Mesenchymal stem cell (in vitro differentiated cells and primary cell): ENCODE measurements at places on chromosomes 4 and X.
A peak's percentile ranks its signal among the peaks of the same experiment; 100 is the strongest.

- DNase-seq: no peak
These were observed 63.5 kb downstream of the ANAPC4 start for GRCh38 chr4:25440478-25441030.

DNA sequence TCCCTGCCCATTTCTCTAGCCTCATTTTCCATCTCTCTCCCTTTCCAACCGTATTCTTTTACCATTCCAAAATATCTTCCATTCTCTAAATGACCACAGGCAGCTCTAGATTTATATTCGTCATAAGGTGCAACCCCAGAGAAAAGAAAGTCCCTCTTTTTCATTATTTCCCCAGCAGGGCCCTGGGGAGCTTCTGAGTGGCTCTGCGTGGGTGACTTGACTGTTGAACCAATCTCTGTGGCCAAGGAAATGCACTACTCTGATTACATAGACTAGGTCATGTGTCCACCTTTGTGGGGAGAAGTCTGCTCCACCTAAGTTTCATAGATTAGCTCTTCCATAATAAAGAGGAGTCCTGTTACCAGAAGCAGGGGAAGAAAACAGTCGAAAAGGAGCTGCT is 51.4 kb downstream of the ATOH1 start:
- DNase-seq: no peak

GRCh38 chr4:165111906-165112367 is 723 bp downstream of the TMEM192 start:
- no peak for DNase-seq

DNA sequence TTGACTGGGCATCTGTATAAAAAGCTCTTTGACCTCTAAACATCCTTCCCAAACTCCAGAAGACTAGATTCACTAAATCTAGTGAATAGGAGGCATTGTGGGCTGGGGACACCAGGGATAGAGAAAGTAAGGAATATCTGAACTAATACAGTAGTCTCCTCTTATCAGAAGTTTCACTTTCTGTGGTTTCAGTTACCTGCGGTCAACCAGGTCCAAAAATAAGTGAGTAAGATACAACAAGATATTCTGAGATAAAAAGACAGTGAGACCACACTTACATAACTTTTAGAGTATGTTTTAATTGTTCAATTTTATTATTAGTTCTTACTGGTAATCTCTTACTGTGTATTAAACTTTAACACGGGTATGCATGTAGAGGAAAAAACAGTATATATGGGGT is 376.5 kb downstream of the HNRNPD start:
- DNase-seq: no peak

- no peak for DNase-seq
These were observed 415.0 kb upstream of the INTU start for GRCh38 chr4:127217586-127218229.

DNA sequence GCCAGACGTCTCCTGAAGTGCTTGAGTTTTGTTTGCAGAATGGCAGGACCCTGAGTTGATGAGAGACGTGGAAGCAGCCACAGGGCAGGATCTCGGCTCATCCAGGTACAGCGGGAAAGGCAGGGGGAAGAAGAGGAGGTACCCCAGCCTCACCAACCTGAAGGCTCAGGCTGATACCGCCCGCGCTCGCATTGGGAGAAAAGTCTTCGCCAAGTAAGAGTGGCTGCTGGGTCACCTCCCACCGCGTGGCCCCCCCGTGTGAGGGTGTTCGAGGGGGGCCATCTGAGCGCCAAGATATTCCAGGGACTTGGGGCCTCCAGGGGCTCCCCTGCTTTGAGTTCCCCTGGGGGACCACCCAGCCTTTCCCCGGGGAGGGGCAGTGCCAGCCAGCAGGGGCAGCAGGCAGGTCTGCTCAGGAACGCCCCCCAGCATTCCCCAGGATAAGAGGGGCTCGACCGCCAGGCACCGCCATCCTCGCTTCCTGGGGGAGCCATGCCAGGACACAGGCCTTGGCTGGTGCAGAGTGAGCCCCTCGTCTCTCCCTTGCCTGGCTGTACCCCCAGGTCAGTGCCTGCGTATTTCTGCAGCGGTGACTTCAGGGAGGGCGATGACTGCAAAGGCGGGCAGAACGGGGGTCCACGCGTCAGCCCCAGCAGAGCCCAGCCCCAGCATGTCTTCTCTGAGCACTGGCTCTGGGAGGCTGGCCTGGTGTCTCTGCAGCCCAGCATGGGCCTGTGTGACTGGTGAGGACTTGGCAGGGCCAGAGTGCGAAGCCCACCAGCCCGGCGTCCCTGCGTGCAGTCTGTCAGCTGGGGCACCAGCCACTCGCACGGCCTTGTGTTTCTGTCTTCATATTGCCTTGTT is 22.3 kb downstream of the NKX1-1 start:
- no peak for DNase-seq

- peak; percentile 24 for DNase-seq
These were observed 29.4 kb downstream of the WDR13 start for GRCh38 chrX:48626401-48627298.

GRCh38 chr4:110139815-110140214 is 58.6 kb downstream of the ELOVL6 start:
- no peak for DNase-seq

- DNase-seq: no peak
These were observed 552 bp upstream of the NAA10 start for GRCh38 chrX:153935326-153935851.

GRCh38 chrX:9581771-9582385 is 117.0 kb downstream of the TBL1X start:
- no peak for DNase-seq

GRCh38 chrX:24245202-24245601 is 68.7 kb downstream of the SUPT20HL2 start:
- DNase-seq: peak; percentile 69

DNA sequence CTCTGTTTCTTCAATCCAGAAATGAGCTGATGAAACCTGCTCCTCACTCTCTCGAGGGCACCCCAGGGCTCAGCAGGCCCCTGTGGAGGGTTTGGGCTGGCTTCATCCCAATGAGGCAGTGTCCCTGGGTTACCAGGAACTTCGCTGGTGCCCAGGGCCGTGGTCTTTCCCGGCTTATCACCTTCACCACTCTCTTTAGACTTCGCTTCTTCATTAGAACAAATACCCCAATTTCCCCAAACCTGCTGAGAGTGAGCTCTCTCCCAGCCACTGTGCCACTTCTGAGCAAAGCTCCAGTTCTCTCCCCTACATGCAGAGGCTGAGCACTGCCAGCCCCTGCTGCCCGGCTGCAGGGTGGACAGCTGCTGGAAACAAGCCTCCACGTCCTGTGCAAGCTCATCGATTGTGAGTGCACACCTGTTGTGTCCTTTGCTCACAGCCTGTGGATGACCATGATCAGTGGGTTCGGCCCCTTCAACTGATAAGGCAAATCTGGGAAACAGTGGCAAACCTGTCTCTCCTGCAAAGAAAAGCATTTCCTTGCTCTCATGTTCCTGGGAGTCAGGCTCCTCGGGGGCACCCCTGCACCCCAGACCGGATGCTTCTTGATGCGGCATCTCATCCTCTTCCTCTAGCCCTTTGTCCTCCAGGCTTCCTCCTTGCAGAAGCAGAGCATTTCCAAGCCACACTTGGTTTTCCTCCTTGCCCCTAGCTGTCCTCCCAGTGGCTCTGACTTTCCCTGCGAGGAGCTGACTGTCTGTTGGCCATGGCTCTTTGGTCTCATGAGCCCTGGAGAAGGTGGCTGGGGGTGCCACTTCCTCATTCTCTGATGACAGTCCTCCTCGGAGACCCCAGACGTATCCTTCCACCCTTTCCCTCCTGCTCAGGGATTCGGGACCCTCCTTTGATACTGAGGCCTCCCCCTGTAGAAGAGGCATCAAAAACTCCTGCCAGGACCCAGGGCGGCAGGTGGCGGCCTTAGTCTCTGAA is 28.7 kb downstream of the C4orf50 start:
- no peak for DNase-seq

GRCh38 chr4:181819946-181820345 is 423.3 kb upstream of the TENM3 start:
- DNase-seq: no peak

DNA sequence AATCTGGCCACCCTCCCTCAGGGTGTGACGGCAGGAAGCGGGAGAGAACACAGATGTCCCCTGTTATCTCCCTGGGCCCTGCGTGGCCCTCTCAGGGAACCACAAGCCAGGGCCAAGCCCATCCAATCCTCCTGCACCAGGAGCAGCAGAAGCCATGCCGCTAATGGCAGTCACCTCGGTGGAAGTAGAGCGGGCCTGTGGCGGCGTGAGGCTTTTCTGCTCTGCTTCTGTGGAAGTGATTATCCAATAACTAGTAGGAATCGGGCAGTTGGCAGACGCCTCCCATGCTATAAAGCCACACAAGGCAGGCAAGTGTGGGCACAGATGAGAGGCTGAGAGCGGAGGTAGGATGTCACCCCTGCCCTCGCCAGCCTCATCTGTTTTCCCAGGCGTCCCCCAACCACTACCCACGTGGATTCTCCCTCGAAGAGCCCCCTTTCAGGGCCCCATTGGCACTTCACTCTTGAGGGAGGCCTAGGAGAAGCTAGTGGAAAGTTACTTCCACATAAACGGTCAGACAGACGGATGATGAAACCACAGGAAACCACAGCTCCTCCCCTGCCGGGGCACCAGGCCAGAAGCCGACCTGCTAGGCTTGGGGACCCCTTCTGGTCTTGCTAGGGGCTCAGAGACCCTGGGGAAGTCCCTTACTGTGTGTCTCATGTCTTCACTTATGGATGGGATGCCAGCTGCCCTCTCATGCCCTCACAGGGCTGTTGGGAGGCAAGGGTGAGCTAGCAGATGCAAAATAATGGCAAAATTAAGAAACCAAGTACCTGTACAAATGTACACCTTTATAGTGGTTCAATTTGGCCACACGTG is 18.8 kb upstream of the TMSB4X start:
- peak; percentile 91 for DNase-seq

- DNase-seq: peak; percentile 62
These were observed at the start of gene ASB9 for GRCh38 chrX:15269618-15270521. ASB9 (minus strand) TSS chrX:15270083; CDS start chrX:15269874, 209 bp downstream.

DNA sequence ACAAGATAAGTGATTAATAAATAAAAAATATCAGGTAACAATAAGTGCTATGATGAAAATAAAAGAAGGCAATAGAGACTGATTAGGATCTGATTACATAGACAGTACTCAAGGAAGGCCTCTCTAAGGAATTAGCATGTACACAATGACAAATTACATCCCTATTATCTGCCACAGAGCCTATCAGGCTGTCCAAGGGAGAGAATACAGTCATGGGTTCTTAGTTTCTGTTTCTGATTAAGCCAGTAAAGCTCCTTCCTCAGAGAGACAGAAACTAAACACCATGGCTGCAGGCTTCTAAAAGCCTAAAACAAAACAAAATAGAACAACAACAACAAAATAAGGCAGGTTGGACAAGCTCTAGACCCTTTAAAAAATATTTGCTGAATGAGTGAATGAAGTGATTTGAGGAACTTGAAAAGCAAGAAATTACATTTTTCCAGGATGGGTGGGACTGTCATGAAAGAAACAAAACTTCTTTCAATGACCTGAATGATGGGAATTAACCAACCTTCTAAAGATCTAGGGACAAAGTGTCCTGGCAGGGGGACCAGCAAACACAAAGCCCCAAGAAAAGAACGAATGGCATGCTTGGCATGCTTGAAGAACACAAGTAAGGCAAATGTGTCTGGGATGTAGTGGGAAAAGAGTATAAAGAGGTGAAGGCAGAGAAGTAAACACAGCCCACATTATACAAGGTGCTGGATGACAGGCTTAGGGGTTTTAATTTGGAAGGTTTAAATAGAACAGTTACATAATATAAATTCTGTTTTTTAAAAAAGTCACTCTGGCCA is 44.1 kb downstream of the NAA11 start:
- DNase-seq: peak; percentile 19

DNA sequence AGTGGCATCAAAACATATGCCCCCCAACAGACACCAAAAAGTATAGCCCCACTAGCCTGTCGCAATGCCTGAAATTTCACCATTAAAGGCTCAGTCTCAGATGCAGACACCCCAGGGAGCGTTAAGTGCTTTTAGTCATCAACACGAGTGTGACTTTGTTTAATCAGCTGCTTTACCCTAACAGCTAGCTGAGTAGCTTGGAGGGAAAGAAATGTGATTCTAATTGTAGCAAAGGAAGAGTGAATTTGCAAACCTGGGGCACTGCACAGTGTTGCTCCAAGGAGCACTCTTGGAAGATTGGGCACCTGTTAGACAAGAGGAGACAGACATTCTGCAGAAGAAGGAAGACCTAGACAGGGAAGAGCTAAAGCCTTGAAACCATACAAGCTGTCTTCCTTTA is 145.1 kb downstream of the BEND2 start:
- no peak for DNase-seq

DNA sequence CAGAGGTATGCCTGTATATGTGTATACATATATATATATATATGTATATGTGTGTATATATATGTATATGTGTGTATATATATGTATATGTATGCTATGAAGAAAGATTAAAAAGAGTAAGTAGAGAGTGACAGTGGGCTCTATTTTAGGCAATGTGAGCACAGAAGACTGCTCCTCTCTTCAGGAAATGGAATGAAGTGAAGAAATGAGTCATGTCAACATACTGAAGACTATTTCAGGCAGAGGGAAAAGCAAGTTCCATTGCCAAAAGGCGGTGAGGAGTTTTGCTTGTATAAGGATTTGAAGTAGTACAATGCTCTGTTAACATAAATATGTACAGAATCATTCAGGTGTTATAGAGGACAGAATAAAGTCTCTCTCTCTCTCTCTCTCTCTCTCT is 773.2 kb upstream of the FTHL17 start:
- no peak for DNase-seq

- peak; percentile 85 for DNase-seq
These were observed 50.7 kb upstream of the PRSS48 start for GRCh38 chr4:151226004-151226932.

- DNase-seq: no peak
These were observed 140.5 kb downstream of the CHRNA9 start for GRCh38 chr4:40475609-40476008.
